ENCODE measurements at places on chromosomes 5 and 9.

DNA sequence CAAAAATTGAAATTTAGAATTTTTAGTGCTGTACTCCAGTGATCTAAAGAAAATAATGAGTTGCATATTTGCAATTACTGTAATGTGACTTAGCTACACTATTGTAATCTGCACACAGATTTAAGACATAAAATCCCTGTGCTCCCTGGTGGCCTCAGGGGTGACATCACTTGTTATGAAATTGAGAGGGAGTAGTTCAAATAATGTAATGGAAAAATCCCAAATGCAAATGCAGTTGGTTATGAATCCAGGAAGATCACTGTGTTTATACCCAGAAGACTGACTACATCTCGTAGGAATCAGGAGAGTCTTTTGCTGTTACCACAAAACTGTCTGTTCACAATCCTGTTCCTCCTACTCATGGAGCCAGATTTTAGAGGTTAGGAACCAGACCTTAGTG, 178.7 kb upstream of the FBXL17 start:
- no peak for DNase-seq

GRCh38 chr5:97118261-97119006, 24.0 kb downstream of the LIX1 start:
- DNase-seq, result no peak

DNA sequence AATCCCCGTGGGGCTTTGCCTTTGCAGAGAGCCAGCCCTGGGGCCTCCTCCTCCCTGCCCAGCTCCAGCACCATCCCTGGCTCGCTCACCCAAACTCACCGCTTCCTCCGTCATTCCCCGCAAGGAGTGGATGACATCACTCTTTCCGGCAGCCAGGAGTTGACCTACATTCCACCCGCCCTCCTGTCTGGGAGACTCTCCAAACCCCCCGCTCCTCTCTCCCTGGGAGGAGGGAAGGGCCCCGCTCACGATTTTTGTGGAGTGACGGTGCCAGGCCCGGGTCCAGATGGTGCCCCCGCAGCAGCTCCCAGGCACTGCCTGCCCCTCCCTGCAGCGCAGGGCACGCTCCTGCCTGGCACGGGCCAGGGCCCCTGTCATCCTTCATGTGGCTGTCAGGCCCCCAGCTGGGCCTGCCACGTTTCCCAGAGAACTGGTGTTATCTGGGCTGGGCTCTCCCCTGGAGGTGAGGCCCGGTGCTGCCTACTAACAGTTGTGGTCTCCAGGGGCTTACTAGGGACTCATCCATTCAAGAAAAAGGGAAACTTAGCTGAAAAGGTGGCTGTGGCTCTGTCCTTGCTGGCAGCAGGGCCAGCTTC, 52.3 kb downstream of the NTNG2 start:
- DNase-seq, result no peak

- DNase-seq, result no peak
Observed at GRCh38 chr5:63812693-63813092, 149.6 kb downstream of the HTR1A start.

DNA sequence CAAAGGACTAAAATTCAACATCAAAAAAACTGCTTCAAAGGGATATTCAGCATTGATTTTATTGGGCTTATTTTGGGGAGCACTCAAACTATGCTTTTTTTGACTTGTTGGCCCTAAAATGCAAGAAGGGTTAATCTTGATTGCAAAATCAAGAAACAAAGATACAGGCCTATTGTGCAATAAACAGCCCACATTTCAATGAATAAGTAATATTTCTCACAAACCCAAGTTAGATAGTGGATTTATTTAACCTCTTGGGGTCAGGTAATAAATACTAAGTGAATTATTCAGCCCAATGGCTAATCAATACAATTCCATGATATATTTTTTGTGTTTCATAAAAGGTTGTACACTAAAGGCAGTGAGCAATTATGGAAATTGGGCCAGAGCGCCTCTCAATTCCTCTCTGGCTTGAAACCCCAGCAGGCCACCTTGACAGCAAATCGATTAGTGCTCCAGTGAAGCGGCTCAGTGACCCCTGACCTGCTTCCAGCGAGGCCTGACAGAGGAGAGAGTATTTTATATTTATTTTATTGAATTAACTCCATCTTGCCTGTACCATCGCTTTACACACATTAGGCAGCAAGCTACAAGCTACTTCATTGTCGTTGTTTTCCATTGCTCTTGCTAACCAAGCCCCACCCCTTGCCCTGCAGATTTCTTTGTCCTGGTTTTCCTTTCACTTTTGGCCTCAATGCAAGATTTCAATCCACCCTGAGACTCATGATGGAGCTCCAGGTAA, 65.5 kb downstream of the EBF1 start:
- DNase-seq, result no peak

DNA sequence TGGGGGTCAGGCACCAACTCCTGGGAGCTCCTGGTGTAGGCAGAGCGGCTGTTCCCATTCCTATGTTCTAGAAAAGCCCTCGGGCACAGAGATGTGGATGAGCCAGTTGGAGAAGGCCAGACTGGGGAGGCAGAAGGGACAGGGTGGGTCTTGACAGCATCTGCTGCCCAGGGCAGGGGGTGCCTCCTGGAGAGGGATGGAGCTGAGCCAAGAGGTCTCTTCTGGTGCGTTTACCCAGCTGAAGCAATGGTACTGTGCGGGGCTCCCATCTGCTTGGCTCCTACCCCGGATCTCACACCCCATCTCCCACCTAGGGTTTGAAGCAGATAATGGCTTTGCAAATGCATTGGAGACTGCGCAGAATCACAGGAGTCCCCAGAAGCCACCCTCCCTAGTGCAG, 41.3 kb downstream of the SHB start:
- DNase-seq, result no peak

DNA sequence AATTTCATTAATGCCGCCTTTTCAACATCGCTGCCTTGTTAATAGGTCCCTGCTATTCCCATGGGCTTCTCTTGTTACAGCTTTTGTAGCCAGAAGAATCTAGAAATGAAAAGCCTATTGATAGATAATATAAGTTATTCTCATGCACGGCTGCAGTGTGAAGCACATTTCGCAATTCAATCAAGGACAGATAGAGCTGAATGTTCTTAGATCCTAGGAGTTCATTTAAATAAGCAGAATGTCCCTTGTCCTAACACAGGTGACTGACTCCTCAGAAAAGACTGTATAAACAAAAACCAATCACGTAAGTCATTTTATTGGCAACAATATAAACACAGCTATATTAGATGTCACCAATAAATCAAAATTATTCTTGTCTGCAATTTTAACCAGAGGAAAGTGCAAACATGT, 9.4 kb downstream of the GLIS3 start:
- no peak for DNase-seq

DNA sequence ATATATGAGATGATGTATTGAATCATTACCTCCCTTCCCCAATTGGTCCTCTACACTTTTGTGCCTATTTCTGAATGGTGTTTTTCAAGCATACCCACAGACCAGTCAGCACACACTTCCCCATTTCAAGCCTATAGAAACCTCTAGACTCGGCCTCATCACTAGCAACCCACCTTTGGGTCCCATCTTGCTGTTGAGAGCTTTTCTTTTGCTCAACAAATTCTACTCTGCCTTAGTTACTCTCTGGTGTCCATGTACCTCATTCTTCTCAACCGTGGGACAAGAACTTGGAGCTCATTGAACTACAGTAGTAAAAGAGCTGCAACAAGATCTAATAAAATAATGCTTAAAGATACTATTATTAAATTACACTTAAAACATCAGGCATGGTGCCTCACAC, 49.0 kb upstream of the KDM4C start:
- DNase-seq, result no peak

DNA sequence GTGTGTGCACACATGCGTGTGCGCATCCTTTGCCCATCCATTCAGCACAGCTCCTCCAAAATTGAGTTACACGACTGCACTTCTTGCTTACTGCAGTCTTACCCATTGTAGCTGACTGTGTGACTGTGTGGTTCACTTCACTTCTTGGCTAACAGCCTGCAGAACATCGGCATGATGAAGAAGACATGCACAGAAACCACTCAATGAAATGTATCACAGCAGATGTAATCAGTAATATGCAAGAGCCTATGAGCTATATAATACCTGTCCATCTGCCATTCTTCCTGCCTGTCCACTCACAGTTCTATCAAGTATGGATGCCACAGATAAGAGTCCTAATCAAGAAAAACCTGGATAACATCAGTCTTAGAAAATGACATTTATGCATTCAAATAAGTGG, 83.9 kb downstream of the TRPM3 start:
- DNase-seq, result no peak

- DNase-seq, result no peak
Observed at GRCh38 chr9:20529837-20530236, 92.5 kb downstream of the MLLT3 start.

- DNase-seq, result no peak
Observed at GRCh38 chr5:166906991-166907713, 1384.3 kb upstream of the WWC1 start.

DNA sequence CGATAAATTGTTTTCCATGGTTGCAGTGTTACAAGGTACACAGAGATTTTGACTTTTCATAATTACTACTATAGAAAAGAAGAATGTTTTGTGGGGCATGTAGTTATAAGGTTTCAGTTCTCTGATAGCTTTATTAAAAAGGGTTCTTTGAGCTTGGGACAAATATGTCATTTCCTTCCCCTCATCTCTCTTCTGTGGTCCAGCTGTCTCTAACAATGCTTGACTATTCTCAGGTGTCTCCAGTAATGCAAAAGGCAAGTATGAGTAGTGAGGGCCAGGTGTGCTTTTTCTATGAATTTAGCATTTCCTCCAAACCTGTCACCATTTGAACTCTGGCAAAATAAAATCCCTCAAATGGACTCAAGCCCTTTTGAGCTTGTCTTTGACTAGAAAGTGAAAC, 84.3 kb downstream of the SLF1 start:
- DNase-seq, result no peak

DNA sequence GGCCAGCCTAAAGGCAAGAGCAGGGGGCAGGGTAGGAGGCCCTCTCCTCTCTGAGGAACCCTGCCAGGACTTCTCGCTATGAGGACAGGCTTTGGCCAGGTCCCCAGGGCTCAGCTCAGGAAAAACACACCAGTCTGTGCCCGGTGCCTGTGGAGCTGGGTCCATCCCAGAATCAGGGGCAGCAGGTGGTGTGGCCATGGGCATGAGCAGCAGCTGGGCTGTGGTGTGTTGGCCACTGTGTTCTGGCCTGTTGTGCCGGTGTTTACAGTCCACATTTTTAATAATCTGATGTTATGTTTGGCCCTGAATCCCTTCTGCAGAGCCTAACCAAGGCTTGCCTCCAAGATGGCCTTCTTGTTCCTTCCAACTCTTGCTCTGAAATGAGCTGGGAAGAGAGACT, 77.0 kb downstream of the FGF18 start:
- no peak for DNase-seq

DNA sequence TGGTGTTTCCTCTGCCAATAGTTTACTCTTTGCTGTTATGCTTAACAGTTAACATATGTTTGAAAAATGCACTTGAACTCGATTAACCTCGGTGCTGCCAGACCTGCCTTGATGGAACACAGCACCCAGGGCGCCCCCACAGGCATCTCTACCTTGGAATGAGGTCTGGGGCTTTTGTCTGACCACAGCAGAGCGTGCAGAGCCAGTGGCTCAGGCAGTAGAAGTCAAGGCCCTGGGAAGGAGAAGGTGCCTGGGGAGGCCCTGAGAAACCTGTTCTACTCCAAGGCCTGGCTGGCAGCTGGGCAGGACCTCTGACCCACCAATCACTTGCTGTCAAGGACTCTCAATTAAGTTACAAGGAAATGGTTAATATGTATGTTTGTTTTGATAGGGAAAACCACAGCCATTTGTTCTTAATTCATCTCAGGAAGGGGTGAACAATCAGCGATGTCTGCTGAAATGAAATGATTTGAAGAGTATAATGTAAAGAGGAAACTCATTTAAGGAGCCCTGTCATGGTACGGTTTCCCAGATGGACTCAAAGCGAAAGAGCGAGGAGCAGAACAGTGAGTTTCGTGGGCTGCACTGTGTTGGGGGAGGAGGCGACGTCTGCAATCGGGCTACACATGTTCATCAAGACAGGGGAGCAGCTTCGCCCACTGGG, 21.9 kb downstream of the MACROH2A1 start:
- peak; percentile 46 for DNase-seq

DNA sequence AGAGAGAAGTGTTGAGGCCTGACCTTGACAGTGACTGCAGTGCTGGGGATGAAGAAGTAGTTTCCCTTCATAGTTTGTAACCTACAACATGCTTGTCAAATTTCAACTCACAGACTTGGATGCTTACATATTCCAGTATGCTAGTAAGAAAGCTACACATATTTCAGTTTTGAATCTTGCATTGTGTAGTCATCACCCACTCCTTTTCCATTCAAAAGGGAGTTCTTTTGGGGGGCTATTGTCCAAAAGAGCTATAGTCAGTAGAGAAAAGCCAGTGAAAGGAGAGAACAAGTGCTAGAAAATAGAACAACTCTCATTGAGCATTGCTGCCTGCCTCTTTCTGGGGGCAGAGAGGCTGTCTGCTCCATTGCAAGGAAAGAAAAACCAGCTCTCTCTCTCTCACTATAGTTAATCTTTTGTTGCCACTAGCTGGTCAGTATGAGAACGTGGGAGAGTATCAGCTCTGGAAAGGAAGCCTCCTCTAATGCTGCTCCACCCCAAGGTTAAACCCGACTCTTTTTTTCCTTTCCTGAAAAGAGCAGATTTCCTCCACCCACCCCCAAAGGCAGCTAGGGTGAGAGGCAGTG, 7.3 kb downstream of the ASTN2 start:
- no peak for DNase-seq

DNA sequence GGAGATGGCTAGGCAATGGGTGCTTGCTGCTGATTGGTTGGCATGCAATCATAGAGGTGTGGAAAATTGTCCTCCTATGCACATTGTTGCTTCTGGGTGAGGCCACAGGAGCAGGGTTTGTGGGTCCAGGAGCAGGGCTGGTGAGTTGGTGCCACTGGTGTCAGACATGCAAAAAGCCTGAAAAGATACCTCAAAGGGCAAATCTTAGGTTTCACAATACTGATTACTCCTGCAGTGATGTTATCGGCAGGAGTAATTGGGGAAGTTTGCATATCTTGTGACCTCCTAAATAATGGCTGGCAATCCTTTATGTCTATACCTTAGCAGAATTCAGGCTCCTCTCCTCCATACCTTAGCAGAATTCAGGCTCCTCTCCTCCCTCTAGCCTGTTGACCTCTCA, 25.2 kb downstream of the SLC25A48 start:
- peak; percentile 85 for DNase-seq

- no peak for DNase-seq
Observed at GRCh38 chr9:112784020-112784785, 33.6 kb downstream of the SNX30 start.

- no peak for DNase-seq
Observed at GRCh38 chr5:35188031-35188457, 42.2 kb downstream of the PRLR start.

- DNase-seq, result no peak
Observed at GRCh38 chr5:153714798-153715197, 224.3 kb downstream of the GRIA1 start.

Data from inflammatory macrophage treated with lipopolysaccharide for 1 hour (primary cell).